Thoracic aorta (tissue), 2 donors: ENCODE measurements at places on chromosomes 13 and 19. TPM values are rescaled to one million over a fixed set of nuclear protein-coding genes. Genes with fewer than 3 reads are reported as not detected.

ZNF611 gene
- total RNA-seq: 30.0 TPM

REEP6 gene
- 1.6 TPM for total RNA-seq

NLRP12 gene
- total RNA-seq: 3.1 TPM

SYT5 gene
- total RNA-seq: not detected

ZNF160 gene
- 32.9 TPM for total RNA-seq

FFAR1 gene
- not detected for total RNA-seq

INSR gene
- total RNA-seq: 116 TPM

BIVM gene
- 33.2 TPM for total RNA-seq

GRCh38 chr13:60210510-60211330 is 47.0 kb upstream of the DIAPH3 start:
- no peaks in the 10 kb centered on the region for H3K36me3 ChIP-seq
- no peak overlapping the region for H3K27ac ChIP-seq
- DNase-seq: no peak
- H3K27me3 ChIP-seq: no peaks in the 10 kb centered on the region

DNA sequence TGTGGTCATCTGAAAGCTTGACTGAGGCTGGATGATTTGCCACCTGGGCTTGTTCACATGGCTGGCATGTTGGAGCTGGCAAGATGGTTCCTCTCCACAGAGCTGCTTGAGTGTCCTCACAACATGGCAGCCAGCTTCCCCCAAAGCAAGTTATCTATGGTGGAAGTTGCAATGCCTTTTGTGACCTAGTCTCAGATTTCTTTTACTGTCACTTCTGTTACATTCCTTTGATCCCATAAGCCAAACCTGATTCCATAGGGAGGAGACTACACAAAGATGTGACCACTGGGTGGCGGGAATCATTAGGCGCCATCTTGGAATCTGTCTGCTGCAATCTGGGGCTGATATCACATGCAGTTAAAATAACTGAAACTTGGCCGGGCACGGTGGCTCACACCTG is 17.5 kb upstream of the LMTK3 start:
- no peak overlapping the region for H3K4me3 ChIP-seq
- no peaks in the 10 kb centered on the region for H3K4me1 ChIP-seq
- no peak for DNase-seq
- H3K27ac ChIP-seq: no peak overlapping the region
- no peaks in the 10 kb centered on the region for H3K36me3 ChIP-seq
- no peaks in the 10 kb centered on the region for H3K27me3 ChIP-seq

GRCh38 chr19:4443966-4444764 is 13.4 kb downstream of the UBXN6 start:
- no peak for DNase-seq
- H3K27me3 ChIP-seq: no peaks in the 10 kb centered on the region
- H3K27ac ChIP-seq: no peak overlapping the region
- H3K4me1 ChIP-seq: peaks cover 7% of the 10 kb centered on the region
- H3K36me3 ChIP-seq: peaks cover 46% of the 10 kb centered on the region
- H3K4me3 ChIP-seq: no peak overlapping the region

GRCh38 chr19:40355975-40356680 is 7.6 kb downstream of the PLD3 start:
- no peak for DNase-seq
- no peaks in the 10 kb centered on the region for H3K4me1 ChIP-seq
- no peaks in the 10 kb centered on the region for H3K36me3 ChIP-seq
- H3K27ac ChIP-seq: no peak overlapping the region

DNA sequence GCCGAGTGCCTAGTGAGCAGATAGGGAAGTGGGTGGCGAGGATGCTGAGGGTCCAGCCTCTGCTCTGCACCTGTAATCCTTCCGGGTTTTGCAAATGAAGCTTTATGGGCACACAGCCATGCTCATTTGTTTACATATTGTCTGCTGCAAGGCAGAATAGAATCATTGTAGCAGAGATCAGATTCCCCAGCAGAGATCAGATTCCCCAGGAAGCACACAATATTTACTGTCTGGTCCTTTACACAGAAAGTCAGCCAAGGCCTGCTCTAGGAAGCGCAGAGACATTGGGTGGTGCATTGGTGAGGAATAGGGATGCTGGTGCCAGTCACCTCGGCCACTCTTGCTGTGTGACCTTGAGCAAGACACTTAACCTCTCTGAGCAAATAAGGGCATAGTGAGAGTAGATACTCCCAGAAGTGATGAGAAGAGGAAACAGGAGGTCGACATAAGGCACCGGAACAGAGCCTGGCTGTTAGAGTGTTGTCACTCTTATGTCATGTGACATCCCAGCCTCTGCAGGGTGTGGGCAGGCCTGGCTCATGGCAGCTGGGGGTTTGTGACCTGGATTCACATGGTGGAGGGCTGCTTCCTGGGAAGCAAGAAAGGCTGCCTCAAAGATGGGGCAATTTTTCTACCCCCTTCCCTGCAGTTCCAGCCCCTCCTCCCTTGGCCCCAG is 25.6 kb downstream of the CARM1 start:
- H3K4me3 ChIP-seq: no peak overlapping the region
- H3K27ac ChIP-seq: no peak overlapping the region
- DNase-seq: no peak

GRCh38 chr19:10766049-10766623 is 48.3 kb downstream of the DNM2 start:
- H3K4me1 ChIP-seq: peaks cover 43% of the 10 kb centered on the region
- no peaks in the 10 kb centered on the region for H3K36me3 ChIP-seq
- no peaks in the 10 kb centered on the region for H3K27me3 ChIP-seq
- peak overlapping the region; percentile 45 for H3K27ac ChIP-seq

GRCh38 chr13:66574606-66575005 is 655.5 kb downstream of the PCDH9 start:
- DNase-seq: no peak
- H3K4me3 ChIP-seq: no peak overlapping the region
- no peaks in the 10 kb centered on the region for H3K4me1 ChIP-seq

GRCh38 chr13:49840675-49841074 is 48.2 kb upstream of the KPNA3 start:
- H3K4me1 ChIP-seq: no peaks in the 10 kb centered on the region
- no peaks in the 10 kb centered on the region for H3K36me3 ChIP-seq
- H3K27ac ChIP-seq: no peak overlapping the region
- no peaks in the 10 kb centered on the region for H3K27me3 ChIP-seq
- H3K4me3 ChIP-seq: no peak overlapping the region

DNA sequence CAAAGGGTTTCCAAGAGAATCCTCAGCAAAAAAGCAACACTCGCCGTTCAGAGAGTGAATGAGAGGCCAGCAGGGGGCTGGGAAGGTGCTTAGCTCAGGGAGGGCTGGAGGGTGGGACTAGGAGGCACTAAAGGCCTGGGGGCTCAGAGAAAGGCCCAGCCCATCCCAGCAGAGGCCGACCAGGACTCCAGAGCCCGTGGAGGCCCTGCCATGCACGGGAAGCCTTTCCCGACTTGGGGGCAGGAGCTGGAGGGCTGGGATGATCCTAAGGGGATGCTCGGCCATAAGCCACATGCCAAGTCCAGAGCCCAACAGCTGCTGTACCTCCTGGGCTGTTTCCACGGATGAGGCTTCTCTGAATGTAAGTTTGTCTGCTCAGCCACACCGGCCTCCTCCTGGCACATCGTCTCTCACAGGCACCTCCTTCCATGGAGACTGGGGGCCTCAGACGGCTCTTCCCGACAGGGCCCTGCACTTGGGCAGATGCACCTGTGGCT is 19.5 kb downstream of the RASA3 start:
- no peak overlapping the region for H3K27ac ChIP-seq
- no peaks in the 10 kb centered on the region for H3K36me3 ChIP-seq
- no peak overlapping the region for H3K4me3 ChIP-seq

- peak overlapping the region; percentile 6 for H3K27ac ChIP-seq
- H3K4me3 ChIP-seq: no peak overlapping the region
- H3K4me1 ChIP-seq: peaks cover 31% of the 10 kb centered on the region
- peaks cover 2% of the 10 kb centered on the region for H3K36me3 ChIP-seq
- DNase-seq: no peak
These were observed 3.0 kb downstream of the ZMYM2 start for GRCh38 chr13:19961489-19961888.

GRCh38 chr19:442085-442484 is 18.7 kb downstream of the SHC2 start:
- H3K36me3 ChIP-seq: no peaks in the 10 kb centered on the region
- H3K4me3 ChIP-seq: no peak overlapping the region
- H3K4me1 ChIP-seq: no peaks in the 10 kb centered on the region
- no peak for DNase-seq

DNA sequence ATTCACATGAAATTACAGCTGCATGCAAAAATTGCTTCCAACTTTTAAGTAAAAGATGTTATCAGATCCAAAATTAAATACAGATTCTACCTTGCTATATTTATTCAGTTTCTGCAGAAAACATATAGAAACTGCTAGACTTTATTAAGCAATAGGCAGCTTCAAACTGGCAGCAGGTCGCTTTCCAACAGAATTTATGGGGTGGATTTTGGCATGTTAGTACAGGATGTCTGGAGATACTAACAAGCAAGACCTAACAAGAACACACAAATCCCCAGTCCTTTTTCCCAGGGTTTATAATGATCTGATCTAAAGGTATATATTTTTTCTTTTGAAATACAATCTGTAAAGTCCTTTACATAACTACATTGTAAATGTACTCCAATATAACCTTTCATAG is 27.5 kb downstream of the TBC1D4 start:
- H3K27ac ChIP-seq: no peak overlapping the region
- H3K36me3 ChIP-seq: no peaks in the 10 kb centered on the region
- H3K4me1 ChIP-seq: no peaks in the 10 kb centered on the region
- no peak overlapping the region for H3K4me3 ChIP-seq
- DNase-seq: no peak
- no peaks in the 10 kb centered on the region for H3K27me3 ChIP-seq

GRCh38 chr13:81683521-81683920 is 1342.6 kb upstream of the SPRY2 start:
- no peak overlapping the region for H3K27ac ChIP-seq
- no peaks in the 10 kb centered on the region for H3K27me3 ChIP-seq
- DNase-seq: no peak
- no peak overlapping the region for H3K4me3 ChIP-seq
- H3K4me1 ChIP-seq: no peaks in the 10 kb centered on the region
- no peaks in the 10 kb centered on the region for H3K36me3 ChIP-seq

GRCh38 chr19:50492303-50493052 is 15.8 kb upstream of the GARIN5A start:
- DNase-seq: no peak
- H3K4me3 ChIP-seq: no peak overlapping the region
- no peaks in the 10 kb centered on the region for H3K36me3 ChIP-seq
- no peaks in the 10 kb centered on the region for H3K4me1 ChIP-seq

DNA sequence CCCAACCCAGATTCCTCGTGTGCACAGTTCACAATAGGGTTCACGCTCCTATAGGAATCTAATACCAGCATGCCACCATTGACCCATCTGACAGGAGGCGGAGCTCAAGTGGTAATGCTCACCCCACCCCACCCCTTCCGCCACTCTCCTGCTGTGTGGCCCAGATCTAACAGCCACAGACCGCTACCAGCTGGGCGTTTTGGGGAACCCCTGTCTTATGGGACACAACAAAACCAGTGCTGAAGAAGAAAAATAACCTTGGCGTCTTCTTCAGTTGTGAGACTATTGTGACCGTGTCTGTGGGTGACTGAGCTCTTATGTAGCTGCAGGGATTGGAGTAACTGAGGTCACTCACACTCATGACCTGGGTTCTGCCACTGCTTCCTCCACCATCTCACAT is 5.2 kb upstream of the OR10H1 start:
- no peaks in the 10 kb centered on the region for H3K4me1 ChIP-seq
- H3K36me3 ChIP-seq: no peaks in the 10 kb centered on the region
- no peak for DNase-seq
- H3K27ac ChIP-seq: no peak overlapping the region

DNA sequence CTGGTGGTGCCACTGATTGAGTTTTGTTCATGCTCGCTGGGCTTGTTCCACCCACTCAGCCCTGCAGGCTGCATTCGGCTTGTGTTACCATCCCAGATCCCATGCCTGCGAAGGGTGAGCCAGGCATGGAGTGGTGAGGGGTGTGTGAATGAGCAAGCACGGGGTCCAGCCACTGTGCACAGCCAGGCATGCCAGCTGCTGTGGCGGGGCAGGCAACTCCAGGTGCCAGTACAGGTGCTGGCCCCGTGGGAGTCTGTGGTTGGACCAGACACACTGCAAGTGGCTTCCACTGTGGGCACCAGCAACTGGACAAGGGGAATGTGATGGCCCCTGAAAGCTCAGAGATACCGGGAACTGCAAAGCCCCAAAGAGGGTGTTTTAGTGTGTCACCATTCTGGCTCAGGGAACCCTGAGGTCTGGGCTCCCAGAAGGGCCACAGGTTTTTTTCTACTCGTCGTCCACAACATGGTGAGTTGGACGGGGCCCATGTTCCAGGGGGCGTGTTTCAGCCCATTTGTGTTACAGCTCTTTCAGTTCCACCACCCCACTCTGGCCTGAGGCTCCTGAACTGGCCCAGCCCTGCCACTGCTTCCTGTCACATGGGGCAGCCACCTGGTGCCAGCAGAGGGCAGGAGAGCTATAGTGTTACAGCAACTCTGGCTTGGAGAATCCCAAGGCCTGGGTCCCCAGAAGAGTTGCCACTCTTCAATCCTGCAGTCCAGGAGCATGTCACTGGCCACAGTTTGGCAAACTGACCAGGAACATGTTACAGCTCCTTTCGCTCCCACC is 217.0 kb upstream of the OBI1 start:
- no peaks in the 10 kb centered on the region for H3K27me3 ChIP-seq
- no peak for DNase-seq
- no peak overlapping the region for H3K27ac ChIP-seq
- no peak overlapping the region for H3K4me3 ChIP-seq
- H3K36me3 ChIP-seq: no peaks in the 10 kb centered on the region

DNA sequence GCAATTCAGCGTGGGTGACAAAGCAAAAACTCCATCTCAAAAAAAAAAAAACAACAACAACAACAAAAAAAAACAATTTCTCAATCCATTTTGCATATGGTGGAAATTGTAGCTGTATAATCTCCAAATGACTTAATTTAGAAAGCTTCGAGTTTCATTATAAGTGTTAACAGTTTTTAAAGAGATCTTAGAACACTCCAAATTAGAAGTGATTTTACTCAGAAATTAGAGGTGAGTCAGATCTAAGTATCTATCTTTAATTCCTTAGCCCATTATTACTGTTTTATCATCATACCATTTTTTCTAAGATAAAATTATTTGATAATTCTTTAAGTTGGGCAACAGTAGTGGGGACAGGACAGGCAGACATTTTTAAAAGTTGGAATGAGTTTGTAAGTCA is 60.5 kb downstream of the ZMYM2 start:
- H3K27ac ChIP-seq: no peak overlapping the region
- no peaks in the 10 kb centered on the region for H3K4me1 ChIP-seq
- DNase-seq: no peak
- H3K36me3 ChIP-seq: peaks cover 4% of the 10 kb centered on the region
- no peak overlapping the region for H3K4me3 ChIP-seq
- no peaks in the 10 kb centered on the region for H3K27me3 ChIP-seq

- DNase-seq: peak; percentile 74
- H3K27ac ChIP-seq: peak overlapping the region; percentile 98
- H3K4me1 ChIP-seq: peaks cover 79% of the 10 kb centered on the region
- H3K4me3 ChIP-seq: peak overlapping the region; percentile 82
- no peaks in the 10 kb centered on the region for H3K27me3 ChIP-seq
- H3K36me3 ChIP-seq: peaks cover 9% of the 10 kb centered on the region
These were observed 7.1 kb upstream of the CIRBP start for GRCh38 chr19:1261798-1262622.

- no peaks in the 10 kb centered on the region for H3K4me1 ChIP-seq
- no peak for DNase-seq
- no peak overlapping the region for H3K27ac ChIP-seq
- no peaks in the 10 kb centered on the region for H3K27me3 ChIP-seq
These were observed 11.0 kb upstream of the CACTIN start for GRCh38 chr19:3637621-3638020.

- DNase-seq: no peak
- H3K4me3 ChIP-seq: no peak overlapping the region
- no peaks in the 10 kb centered on the region for H3K27me3 ChIP-seq
- no peaks in the 10 kb centered on the region for H3K4me1 ChIP-seq
These were observed 315.2 kb downstream of the ATP8A2 start for GRCh38 chr13:25686831-25687470.

- peaks cover 7% of the 10 kb centered on the region for H3K4me1 ChIP-seq
- no peak overlapping the region for H3K27ac ChIP-seq
- no peaks in the 10 kb centered on the region for H3K27me3 ChIP-seq
- no peaks in the 10 kb centered on the region for H3K36me3 ChIP-seq
These were observed 6.3 kb upstream of the IGSF23 start for GRCh38 chr19:44607049-44607448.
